ENCODE measurements at places on chromosomes 11 and 22.

- DNase-seq = no peak
These were observed 1.5 kb upstream of the NDUFS8 start for GRCh38 chr11:68028802-68029545.

GRCh38 chr11:62726156-62726914 is 922 bp downstream of the HNRNPUL2 start:
- no peak for DNase-seq

GRCh38 chr22:49594078-49594477 is 233.6 kb downstream of the BRD1 start:
- no peak for DNase-seq

- no peak for DNase-seq
These were observed 284.0 kb downstream of the MN1 start for GRCh38 chr22:27517361-27518155.

- no peak for DNase-seq
These were observed 41.8 kb downstream of the SLN start for GRCh38 chr11:107669893-107670601.

DNA sequence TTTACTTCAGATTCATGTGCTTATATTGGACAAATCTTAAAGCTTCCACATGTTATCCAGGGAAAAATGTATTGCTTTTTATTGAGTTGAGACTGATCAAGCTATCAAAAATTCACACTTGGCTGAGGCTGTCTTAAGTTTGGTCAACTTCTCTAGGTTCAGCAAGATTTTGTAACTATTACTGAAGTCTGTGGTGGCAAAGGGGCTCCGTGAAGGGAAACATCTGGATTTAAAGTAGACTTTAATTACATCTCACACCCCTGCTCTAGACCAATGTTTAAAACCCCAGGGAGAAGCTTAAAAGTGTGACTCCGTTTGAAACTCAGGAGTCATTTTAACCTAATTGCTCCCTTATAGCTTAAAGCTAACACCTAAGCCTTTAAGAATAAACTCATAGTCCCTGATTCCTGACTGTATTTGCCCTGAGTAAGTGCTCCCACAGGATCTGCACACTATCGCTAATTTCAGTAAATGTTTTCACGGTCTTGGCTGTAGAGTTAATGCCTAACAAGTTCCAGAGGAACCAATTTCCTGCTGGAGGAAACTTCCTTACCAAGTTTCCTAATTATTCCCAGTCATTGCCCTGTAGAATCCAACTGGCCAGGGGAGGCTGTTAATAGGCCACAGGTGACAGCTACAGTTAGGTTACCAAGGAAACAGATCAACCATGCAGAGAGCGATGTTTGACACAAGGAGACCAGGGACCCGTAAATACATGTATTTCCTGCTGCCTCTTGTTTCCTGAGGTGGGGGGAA is 40.5 kb downstream of the OR10A6 start:
- no peak for DNase-seq

GRCh38 chr22:23061471-23062280 is 8.6 kb upstream of the GNAZ start:
- DNase-seq = no peak

GRCh38 chr22:24217384-24217783 is 27.5 kb downstream of the GGT5 start:
- no peak for DNase-seq

DNA sequence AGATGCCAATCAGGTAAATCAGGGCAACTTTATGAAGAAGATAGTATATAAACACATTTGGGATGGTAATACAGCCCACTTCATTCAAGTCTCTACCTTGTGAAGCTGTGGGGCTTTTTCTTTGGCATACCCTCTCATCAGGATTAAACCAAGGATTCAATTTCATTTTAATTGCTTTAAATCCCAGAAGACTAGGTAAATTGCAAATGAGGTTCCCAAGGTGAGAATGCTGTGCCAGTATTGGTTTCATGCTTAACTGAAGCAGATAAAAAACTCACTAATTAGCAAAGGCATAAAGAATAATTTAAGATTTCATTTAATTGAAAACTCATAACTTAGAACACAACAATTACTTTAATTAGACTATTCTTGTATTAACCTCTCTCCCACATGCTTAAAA is 1218.1 kb downstream of the FAM181B start:
- no peak for DNase-seq
